ENCODE measurements at places on chromosomes 7 and 10.

GRCh38 chr10:18303851-18304801, 163.9 kb downstream of the CACNB2 start:
- DNase-seq: no peak

DNA sequence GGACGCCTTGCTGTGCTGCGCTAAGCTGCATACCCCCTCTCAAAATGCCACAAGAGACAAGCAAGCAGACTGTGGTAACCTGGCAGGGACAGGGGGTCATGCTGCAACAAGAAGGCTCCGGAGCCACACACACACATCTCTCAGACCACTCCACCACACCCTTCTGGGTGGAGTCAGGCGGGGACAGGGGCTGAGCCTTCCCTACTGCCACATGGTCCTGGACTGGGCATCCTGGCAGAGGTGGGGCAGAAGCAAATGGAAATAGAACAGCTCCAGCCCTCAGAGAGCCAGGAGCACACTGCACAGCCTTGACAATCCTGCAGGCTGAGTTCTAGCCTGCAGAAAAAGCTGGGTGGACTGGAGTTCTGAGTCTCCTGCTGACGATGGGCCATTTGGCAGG, 28.4 kb upstream of the NPFFR1 start:
- no peak for DNase-seq

DNA sequence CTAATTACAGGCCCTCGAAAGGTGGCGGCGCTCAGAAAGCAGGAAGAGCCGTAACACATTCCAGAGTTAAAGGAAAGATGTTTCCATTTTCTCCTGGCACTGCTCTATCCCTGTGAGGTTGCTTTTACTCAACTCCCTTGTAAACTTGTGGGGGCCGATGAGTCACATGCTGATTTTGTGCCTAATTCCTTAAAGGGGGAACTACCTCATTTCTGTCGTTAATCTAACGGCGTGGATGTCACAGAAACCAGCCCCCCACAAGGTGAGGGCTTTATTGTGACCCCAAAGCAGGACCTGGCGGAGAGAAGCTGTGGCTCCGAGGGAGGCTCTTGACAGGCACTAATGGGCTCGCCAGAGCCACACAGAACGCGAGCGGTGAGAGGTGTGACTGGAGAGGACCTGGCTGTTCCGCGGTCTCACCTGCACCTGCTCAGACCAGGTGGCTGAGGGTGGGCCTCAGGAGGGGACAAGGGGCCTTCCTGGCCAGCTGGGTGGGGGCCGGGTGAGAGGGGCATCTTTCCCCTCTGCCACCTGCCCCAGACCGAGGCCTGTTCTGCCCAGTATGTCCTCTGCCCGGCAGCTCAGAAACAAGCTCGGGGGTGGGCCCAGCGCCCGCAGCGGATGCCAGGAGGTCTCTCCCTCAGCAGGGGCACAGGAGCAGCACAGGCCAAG, 50.9 kb downstream of the CALML3 start:
- DNase-seq: no peak

DNA sequence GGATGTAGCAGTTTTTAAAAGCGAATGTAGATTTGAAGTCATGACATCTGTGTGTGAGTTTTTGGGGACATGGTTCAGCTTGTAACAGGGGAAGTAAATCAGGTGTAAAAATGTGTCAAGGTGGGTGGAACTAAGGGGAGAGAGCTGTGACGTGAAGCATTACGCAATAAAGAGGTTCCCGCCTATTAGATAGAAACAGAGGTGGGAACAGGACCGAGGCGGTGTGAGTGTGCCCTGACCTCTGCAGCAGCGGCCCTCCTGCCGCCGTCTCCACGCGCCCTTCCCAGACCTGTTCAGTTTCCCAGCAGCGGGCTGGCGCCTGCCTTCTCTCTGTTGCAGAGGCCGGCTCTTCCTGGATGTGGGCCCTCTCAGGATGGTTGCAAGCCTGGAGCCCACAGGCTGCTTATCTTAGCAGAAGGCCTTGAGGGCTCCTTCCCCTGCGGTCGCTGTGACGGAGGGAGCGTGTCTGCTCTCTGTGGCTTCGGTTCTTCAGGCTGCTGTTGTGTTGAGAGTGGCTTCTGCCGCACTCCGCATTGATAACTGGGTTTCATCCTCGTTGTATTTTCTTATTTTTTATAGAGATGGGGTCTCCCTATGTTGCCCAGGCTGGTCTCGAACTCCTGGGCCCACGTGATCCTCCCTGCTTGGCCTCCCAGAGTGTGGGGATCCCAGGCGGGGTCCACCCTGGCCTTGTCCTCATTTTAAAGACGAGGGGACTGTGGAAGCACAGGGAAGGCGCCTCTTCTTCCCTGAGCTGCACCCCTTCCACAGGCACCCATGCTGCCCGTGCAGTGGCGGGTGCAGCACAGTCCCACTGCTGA, 65.0 kb downstream of the DNAJB6 start:
- no peak for DNase-seq

DNA sequence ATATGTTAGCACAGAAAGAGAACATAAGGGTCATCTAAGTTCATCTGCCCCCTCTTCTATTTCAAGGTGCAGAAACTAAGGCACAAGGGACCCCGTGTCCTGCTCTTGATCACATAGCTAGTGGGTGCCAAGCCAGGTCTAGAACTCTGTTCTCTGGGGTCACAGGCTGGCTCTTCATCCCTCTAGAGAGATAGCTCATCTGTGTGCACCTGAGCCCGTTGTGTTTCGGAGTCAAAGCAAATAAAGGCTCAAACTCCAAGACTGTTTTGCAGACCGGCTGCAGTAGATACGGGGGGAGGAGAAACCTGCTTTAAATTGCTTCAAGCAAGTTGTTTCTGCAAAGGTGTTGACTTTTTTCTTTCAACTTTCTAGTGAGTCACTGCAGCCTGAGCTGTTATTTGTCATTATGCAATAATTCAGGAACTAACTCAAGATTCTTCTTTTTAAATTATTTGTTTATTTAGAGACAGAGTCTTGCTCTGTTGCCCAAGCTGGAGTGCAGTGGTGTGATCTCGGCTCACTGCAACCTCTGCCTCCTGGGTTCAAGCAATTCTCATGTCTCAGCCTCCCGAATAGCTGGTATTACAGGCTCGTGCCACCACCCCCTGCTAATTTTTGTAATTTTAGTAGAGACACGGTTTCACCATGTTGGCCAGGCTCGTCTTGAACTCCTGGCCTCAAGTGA, 6.5 kb downstream of the BLVRA start:
- DNase-seq: no peak

DNA sequence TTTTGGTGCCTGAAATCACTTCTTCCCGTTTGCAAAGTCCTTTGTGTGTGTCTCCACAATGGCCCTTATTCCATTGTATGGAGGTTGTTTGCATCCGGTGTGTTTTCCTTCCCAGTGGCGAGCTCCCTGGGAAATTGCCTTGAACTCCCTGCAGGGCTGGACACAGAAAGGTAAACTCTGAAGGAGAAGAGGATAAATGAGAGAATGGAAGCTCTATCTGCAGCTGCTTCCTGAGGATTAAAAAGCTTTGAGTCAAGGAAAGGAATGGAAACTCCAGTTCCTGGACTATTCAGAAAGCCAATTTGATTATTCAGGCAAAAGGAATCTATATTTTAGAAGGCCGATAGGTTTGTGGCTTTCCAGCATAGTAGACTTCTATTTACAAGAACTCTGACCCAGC, 4.4 kb upstream of the GRK5 start:
- no peak for DNase-seq

- DNase-seq: no peak
Observed at GRCh38 chr10:22690614-22691431, 23.6 kb downstream of the PIP4K2A start.

GRCh38 chr10:114575417-114576131, 82.5 kb downstream of the ABLIM1 start:
- DNase-seq: no peak
